ENCODE measurements at places on chromosomes 6 and 20.
A peak's percentile ranks its signal among the peaks of the same experiment; 100 is the strongest.

- no peak for DNase-seq
Observed at GRCh38 chr6:10659699-10660348, 34.6 kb downstream of the C6orf52 start.

- no peak for DNase-seq
Observed at GRCh38 chr6:12354499-12354898, 64.3 kb downstream of the EDN1 start.

GRCh38 chr20:39853636-39854035 lies 835.4 kb downstream of the MAFB start:
- DNase-seq, result no peak

DNA sequence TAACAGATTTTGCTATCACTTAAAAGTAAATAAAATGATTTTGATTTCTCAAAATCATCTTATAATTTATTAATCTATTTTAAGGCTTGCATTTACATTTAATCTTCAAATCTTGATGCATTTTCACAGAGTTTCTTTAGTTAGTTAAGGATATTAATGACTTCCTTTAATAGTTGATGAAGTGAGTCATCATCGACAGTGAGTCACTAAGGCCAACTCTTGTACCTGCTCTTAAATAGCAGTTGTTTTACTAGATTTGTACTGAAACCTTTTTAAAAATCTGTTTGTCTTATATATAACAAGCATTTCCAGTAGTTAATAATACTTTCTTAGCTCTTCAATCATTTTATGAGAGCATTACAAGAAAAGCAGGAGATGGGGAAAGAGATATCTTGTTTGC lies 191.7 kb downstream of the ESR1 start:
- no peak for DNase-seq

- no peak for DNase-seq
Observed at GRCh38 chr6:100665041-100665380, 200.3 kb upstream of the SIM1 start.

- peak; percentile 51 for DNase-seq
Observed at GRCh38 chr20:31819083-31819784, at the start of gene MYLK2. Gene MYLK2, plus strand, starts transcription at chr20:31819356. Its CDS starts 225 bp downstream, at chr20:31819581.

DNA sequence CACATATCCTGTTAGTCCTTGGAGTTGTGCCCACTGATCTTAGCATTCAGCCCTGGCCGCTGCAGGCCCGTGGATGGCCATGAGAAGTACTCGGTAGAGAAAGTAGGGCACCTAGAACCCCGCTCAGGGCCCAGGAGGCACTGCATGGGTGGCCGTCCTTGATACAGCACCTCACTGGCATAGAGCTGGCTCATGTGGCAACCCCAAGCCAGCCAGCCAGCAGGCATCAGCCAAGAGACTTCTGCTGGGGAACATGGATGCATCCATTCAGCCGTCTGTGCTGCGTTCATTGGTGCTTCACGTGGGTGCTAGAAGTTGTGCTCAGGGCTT lies 10.6 kb downstream of the PYGB start:
- DNase-seq, result no peak

- DNase-seq, result no peak
Observed at GRCh38 chr6:114169763-114170162, 173.1 kb downstream of the HS3ST5 start.

DNA sequence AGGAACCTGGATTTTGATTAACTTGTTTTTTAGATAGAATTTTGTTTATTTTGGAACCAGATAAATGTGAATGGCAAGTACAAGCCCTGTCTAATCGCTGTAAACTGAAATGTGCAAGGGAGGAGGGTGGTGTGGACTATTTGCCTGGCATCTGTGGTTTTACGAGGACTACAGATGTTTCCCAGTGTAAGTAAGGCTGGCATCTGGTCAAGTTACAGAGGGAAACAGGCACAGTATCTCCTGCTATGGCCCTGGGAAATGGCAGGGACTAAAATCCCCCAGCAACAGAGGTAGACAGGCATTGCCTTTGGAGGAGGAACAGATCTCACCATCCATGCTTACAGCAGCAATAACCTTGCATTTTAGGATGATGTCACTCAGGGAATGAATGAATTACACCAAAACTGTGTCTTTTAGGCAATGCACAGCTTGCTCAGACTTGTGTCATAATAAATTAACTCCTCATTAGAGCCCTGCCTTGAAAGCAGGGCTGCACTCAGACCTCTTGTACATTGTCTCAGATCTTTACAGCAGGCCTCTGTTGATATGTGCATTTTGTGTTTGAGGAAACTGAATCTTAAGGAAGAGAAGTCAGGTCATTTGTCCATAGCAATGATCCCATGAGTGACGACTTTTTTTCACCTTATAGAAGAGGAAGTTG lies 96.2 kb downstream of the TCP11 start:
- DNase-seq, result no peak

DNA sequence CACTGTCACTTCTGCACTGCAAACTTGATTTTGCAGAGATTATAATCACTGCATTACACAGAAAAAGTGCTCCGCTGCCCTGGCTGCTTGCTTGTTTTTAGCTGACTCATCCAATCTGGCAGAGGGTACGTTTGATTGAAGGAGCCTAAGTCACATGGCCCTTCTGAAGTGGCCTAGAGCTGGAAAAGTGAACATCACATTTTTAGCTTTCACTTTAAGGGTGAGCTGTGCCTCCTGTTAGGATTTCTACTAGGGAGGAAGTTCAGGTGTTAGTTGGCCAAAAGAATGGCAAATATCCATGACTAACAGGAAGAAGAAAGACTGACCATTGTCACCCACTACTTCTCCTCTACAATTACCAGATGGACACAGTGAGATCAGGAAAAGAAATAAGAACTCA lies 889.1 kb upstream of the MAP3K7 start:
- no peak for DNase-seq

- DNase-seq, result no peak
Observed at GRCh38 chr6:19772891-19773290, 64.3 kb upstream of the ID4 start.

GRCh38 chr6:140915103-140915502 lies 1217.6 kb upstream of the GJE1 start:
- peak; percentile 93 for DNase-seq

- DNase-seq, result no peak
Observed at GRCh38 chr20:1950836-1951235, 43.0 kb downstream of the PDYN start.

- no peak for DNase-seq
Observed at GRCh38 chr6:7680393-7681075, 45.4 kb upstream of the BMP6 start.

DNA sequence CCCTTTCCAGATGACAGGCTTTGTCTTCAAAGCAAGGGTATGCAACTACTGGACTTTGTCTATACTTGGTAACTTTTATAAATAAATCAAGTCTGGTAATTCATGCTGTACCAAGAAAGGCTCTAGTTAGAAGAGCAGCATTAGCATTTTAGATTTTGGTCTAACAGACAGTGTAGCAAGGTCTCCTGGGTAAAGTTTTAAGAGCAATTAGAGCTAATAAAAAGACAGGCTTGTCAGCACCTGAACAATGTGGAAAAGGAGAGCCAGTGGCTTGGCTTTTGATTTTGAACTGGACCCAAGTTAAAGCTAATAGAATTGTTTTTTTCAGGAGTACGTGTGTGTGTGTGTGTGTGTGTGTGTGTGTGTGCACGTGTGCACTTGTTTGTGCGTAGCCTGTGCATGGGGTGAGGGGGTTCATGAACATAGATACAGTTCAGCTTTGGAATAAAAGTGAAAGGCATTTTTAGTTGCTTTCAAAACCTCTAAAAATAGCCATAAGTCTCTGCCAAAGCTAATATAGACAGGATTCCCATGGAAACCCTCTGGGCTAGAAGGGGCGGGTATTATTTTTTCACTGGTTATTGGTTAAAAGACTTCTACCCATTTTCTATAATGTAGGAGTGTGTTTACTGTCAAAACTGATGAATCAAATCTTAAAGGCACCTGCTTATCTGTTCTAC lies 138.4 kb downstream of the KCNQ5 start:
- no peak for DNase-seq

All from SHP77 treated with DMSO at 0.1 percent for 48 hours (cell line).